ENCODE measurements at places on chromosomes 2 and 18.

DNA sequence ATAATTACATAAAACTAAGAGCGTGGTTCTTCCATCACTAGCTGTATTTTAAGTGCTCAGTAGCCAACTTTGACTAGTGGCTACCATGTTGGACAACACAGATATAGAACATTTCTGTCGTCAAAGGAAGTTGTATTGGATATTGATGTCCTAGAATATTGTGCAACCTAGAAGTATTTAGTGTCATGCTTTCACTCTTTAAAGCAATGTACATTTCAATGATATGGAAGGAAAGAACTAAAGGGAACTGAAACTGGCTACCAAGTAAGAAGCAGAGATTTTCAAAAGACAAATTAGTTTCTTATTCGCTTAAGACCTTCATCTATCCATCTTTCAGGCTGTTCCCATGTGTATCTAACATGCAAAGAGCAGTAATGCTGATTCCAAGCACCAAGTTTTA, 85.4 kb upstream of the EML6 start:
- no peak for DNase-seq

DNA sequence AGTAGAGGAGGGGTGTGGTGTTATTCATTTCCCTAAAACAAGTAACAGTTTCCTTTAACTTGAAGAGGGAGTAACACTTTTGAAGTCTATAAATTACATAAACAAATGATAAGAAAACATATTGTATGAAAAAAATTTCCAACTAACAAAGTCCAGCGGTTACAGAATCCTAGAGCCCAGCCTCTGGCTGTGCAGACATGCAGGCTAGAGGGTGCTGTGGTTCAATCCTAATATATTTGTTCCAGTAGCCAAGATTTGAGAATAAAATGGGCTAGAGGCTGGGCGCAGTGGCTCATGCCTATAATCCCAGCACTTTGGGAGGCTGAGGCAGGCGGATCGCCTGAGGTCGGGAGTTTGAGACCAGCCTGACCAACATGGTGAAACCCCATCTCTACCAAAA, 56.9 kb downstream of the WDR75 start:
- no peak for DNase-seq

DNA sequence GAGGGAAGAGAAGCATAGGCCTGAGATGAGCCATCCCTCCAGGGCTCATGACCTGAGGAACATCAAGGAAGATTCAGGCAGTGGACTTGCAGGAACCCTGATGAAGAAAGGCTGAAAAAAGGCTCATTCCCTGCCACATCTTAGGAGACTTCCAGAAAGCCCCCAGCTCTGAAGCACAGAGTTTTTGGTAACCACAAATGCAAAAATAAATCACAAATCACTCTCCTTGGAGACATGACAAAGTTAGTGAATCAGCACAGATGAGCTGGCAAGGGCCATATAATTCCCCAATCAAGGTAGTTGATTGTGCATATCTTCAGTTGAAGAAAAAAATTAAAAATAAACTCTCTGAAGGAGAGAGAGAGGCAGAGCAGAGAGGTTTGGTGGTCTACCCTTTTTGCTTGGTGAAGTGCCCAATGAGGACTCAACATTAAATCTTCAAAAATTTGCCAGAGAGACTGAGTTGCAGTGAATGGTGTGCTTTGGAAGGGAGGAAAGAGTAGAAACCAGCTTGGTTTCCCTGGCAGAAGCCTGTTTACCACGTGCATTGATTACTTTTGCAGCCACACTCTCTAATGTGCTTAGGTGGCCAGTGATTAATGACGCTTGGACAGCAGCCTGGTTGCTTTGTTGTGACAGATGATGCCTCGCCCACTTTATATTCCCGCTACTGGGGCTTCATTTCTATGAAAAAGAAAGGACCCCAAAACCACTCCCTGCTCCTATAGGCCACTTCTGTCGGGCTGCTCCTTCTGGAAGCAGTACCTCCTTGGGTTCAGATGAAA, 257.4 kb upstream of the SLC14A2 start:
- no peak for DNase-seq

- DNase-seq: peak; percentile 23
These were observed 56.2 kb upstream of the ATP8B1 start for GRCh38 chr18:57859314-57859713.

- DNase-seq: no peak
These were observed 29.4 kb upstream of the CHMP3 start for GRCh38 chr2:86592547-86593230.

GRCh38 chr2:234451852-234452625, 44.8 kb downstream of the ARL4C start:
- no peak for DNase-seq

DNA sequence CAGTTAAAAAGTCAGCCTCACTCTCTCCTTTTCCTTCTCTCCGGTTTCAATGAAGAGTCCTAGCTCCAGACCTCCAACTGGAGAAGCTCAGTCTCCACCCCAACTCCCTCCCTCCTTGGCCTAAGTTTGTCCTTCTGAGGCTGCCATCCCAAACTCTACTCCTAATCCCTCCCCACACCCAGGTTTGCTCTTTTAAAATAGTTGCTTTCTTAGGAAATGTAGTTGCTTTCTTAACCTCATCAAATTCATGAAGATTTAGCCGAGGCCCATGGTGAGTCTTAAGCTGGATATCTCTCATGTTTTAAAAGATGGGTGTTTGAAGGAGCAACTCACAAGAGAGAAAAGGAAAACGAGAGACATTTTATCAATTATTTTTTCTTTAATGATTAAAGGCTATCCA, 937 bp upstream of the LANCL1 start:
- no peak for DNase-seq

DNA sequence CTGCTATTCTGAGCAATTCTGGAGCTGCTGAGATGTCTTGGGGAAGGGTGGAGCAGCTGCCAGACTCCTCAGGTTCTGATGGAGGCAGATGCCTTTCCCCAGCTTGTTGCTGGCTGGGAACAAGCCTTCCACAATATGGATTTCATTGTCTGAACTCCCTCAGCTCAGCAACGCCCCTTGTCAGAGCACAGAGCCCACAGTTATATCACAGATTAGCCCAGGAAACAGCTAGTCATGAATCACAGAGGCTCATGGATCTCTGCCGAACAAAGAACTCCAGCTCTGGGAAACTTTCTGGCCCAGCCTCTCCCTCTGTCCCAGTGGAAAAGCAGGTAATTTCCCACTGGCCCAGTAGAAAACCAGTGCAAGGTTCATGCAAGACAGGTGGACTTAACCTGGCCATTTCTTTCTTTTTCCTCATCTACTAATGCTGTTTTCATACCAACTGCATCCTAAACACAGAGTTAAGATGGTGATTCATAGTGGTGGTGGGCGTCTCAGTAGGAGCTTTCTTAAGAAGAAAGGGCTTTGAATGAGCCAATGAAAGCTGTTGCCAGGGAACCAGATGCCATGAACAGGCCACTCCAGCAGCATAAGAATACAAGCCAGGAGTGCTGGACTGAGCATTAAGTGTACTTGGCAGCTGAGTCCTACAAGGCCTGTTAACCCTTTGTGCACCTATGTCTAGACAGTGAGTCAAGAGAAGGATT, 8.7 kb upstream of the KIAA2012 start:
- no peak for DNase-seq

GRCh38 chr2:85961053-85961452, 72.3 kb upstream of the ST3GAL5 start:
- no peak for DNase-seq

DNA sequence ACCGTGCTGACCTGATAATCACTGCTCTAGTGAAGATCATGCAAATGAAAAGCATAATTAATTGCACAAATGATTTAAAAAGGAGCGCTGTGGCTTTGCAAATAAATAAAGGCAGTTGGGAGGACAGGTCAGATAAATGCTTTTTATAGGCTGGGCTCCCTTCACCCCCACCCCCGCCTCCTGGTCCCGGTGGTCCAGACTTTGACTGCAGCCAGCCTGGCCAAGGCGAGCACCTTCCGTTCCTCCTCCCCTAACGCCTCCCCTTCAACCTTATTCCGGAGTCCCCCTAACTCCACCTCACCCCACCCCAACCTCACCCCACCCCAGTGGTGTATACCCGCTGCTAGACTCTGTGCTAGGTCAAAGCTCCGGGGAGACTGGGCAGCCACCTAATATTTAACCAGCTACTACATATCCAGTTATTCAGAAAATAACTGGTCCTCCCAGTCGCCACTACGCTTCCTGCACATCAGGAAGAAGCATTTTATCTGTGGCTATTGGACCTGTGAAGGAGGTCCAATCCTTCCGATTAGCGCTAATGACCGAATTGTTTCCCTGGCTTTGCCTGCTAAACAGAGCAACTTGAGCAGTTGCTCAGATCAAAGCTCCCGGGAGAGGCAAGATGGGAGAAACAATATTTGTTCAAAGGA, 3.7 kb upstream of the SP9 start:
- no peak for DNase-seq

Data from Kasumi-1 (cell line).